Prostate gland (tissue), 2 donors: ENCODE measurements at places on chromosomes 1 and 21.

GRCh38 chr1:53567450-53567849, 108.3 kb downstream of the DMRTB1 start:
- no peaks in the 10 kb centered on the region for H3K4me1 ChIP-seq
- no peaks in the 10 kb centered on the region for H3K36me3 ChIP-seq
- no peak for DNase-seq
- no peak overlapping the region for H3K4me3 ChIP-seq
- H3K27ac ChIP-seq: no peak overlapping the region

GRCh38 chr1:4379451-4380175, 274.8 kb upstream of the AJAP1 start:
- H3K36me3 ChIP-seq: no peaks in the 10 kb centered on the region
- no peaks in the 10 kb centered on the region for H3K4me1 ChIP-seq
- H3K27me3 ChIP-seq: no peaks in the 10 kb centered on the region

- peak; percentile 39 for DNase-seq
- H3K4me1 ChIP-seq: no peaks in the 10 kb centered on the region
- H3K36me3 ChIP-seq: no peaks in the 10 kb centered on the region
- no peak overlapping the region for H3K4me3 ChIP-seq
- H3K27me3 ChIP-seq: peaks cover 6% of the 10 kb centered on the region
- H3K27ac ChIP-seq: no peak overlapping the region
Measured at GRCh38 chr1:203117611-203118575, 9.6 kb upstream of the ADORA1 start.

DNA sequence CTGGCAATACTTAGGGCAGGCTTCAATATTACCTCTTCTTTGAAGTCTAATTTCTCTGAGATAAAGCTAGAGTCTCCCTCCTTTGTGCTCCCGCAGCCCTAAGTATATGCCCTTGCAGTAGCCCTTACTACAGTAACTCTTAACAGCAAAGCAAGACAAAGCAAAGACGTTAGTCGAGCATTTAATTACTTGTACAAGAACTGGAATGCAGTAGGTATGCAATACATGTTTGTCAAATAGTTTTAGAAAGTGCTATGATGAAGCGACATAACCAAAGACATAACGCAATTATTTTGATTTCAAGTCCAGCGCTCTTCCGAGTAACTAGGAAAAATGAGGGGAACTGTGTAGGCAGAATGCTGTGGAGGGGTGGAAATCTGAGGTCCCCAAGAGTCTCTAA, 1.6 kb downstream of the P3H1 start:
- H3K4me1 ChIP-seq: peaks cover 9% of the 10 kb centered on the region
- H3K36me3 ChIP-seq: no peaks in the 10 kb centered on the region
- H3K27ac ChIP-seq: peak overlapping the region; percentile 73
- H3K4me3 ChIP-seq: peak overlapping the region; percentile 86
- no peak for DNase-seq

DNA sequence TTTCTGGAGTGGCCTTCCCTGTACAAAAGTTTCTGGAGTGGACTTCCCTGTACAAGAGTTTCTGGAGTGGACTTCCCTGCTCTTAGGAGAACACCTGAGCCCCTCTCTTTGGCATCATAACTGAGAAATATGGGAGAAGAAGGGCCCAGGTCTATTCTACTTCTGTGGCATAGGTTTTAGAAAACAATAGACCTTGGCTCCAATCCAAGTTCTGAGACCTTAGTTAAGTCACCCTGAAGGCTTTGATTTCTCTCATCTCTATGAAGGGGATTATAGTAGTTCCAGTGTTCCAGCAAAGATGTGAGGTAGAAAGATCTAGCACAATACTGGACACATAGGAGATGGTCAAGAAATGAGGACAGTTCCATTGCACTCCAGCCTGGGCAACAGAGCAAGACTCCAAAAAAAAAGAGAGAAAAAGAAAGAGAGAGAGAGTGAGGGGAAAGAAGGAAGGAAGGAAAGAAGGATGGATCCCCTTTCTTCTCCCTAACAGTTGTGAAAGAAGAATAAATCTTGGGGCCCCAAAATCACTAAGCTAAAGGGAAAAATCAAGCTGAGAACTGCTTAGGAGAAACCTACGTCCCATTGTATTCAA, 13.3 kb upstream of the EIF4G3 start:
- no peak for DNase-seq
- no peak overlapping the region for H3K4me3 ChIP-seq
- no peaks in the 10 kb centered on the region for H3K4me1 ChIP-seq
- H3K36me3 ChIP-seq: no peaks in the 10 kb centered on the region
- no peak overlapping the region for H3K27ac ChIP-seq

DNA sequence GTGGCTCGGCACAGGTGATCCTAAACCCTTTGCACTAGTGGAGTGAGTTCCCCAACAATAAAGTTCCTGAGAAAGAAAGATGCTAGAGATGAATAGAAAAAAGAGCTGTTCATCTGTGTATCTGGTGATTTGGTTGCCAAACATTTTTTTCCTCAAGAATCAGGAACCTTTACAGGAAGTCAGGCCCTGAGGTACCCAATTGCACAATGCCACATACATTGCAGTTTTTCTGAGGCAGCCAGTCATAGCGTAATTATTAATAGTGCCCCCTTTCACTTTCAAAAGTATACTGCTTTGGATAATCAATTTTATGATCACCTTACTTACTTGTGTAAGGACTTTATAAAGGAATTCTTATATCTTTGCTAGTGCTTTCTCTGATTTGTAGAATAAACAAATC, 346.3 kb upstream of the POU3F1 start:
- no peaks in the 10 kb centered on the region for H3K27me3 ChIP-seq
- H3K36me3 ChIP-seq: no peaks in the 10 kb centered on the region
- H3K4me3 ChIP-seq: no peak overlapping the region
- no peak for DNase-seq
- no peaks in the 10 kb centered on the region for H3K4me1 ChIP-seq

DNA sequence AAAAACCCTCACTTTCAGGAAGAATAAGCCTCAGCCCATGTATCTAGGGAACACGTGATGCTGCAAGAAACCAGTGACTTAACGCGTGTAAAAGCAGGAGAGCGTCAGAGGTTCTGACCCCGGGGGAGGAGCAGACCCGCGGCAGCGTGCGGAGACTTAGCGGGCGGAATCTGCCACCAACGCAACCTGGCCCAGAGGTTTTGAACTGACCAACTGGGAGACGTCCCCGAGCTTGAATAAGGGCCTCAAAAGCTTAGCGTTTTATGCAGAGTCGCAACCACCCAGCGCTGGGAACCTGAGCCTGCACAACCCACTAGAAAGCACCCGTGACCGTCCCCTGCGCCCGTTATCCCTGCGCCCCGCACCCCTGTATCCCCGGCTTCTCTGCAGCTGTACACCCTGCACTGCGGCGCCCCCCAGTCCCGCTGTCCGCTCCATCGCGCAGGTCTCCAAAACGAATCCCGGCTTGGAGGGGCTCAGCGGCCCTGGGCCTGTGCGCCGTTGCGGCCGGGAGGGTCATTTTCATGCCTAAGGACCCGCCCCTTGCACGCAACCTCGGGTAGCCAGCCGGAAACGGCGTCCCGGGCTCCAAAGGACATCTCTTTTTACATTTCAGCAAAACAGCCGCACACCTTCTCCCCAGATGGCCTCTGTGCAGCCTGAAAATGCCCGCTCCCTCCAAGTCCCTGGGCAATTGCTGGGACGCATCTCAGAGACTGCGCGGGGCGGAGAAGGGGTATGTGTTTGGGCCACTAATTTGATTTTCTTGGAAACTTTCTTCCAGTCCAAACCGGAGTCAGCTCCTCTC, 29.4 kb upstream of the TRIM17 start:
- no peak for DNase-seq
- H3K27ac ChIP-seq: no peak overlapping the region
- no peaks in the 10 kb centered on the region for H3K36me3 ChIP-seq
- H3K4me1 ChIP-seq: no peaks in the 10 kb centered on the region
- peaks cover 6% of the 10 kb centered on the region for H3K27me3 ChIP-seq

- H3K27ac ChIP-seq: no peak overlapping the region
- no peak overlapping the region for H3K4me3 ChIP-seq
- H3K4me1 ChIP-seq: no peaks in the 10 kb centered on the region
- no peak for DNase-seq
- no peaks in the 10 kb centered on the region for H3K36me3 ChIP-seq
- H3K27me3 ChIP-seq: no peaks in the 10 kb centered on the region
Measured at GRCh38 chr1:42998386-42998785, 39.7 kb upstream of the SLC2A1 start.

DNA sequence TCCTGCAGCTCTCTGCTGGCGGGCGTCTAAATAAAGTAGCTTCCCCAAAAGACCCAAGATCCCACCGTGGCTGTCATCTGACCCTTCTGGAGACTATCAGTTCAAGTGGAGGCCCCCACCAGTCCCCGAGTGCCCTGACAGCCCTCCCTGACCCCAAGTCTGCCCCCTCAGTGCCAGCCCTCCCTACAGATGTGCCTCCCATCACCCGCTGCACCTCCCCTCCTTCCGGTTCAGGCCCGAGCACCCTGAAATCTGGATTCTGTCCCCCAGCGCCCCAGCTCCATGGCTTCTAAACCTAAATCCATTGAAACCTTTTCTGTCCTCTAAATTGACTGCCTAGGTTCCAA, 595 bp downstream of the IL10RB start:
- no peaks in the 10 kb centered on the region for H3K36me3 ChIP-seq
- DNase-seq: no peak
- peak overlapping the region; percentile 87 for H3K27ac ChIP-seq
- no peaks in the 10 kb centered on the region for H3K27me3 ChIP-seq
- H3K4me1 ChIP-seq: no peaks in the 10 kb centered on the region

DNA sequence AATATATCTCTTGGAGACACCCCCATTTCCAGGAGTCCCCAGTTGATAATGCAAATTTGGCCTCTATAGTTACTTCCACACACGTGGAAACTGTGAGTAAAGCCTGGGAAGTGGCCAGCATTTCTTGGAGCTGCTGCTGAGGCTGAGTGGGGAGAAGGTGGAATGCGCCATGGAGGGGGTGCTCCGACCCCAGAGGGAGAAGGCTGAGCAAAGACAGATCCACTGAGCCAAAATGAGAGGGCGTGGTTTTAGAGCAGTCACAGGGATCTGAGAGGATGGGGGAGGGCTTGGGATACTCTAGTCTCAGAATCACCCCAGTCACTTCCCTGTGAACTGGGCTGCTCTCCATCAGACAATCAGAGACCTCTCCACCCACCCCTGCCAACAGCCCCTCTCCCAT, 38.7 kb downstream of the TRIM62 start:
- no peaks in the 10 kb centered on the region for H3K4me1 ChIP-seq
- H3K36me3 ChIP-seq: no peaks in the 10 kb centered on the region
- no peaks in the 10 kb centered on the region for H3K27me3 ChIP-seq
- DNase-seq: no peak

DNA sequence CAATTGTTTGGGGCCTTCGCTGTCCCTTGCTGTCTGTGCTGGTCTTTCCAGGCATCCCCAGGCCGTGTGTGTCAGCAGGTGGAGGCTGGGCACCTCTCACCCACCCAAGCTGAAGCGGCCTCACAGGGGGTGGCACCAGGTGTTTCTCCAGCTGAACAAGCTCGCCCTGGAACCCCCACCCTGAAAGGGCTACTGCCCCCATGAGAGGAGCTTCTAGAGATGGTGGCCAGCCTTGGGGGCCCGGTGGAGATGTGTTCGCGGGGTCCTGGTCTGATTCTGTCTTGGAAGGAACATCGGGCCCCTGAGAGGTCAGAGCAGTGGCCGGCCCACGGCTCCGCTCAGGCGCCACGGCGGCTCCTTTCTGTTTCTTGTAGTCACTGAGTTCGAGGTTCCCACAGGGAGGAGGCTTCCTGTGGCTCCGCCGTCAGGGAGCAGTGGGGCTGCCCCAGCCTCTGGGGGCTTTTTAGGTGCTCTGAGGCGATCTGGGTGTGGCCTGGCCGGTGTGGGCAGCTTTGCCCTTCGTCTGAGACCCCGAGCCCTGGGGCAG, 46.9 kb downstream of the SKI start:
- no peak overlapping the region for H3K4me3 ChIP-seq
- no peak for DNase-seq
- H3K27me3 ChIP-seq: no peaks in the 10 kb centered on the region
- H3K27ac ChIP-seq: peak overlapping the region; percentile 52
- peaks cover 38% of the 10 kb centered on the region for H3K4me1 ChIP-seq

DNA sequence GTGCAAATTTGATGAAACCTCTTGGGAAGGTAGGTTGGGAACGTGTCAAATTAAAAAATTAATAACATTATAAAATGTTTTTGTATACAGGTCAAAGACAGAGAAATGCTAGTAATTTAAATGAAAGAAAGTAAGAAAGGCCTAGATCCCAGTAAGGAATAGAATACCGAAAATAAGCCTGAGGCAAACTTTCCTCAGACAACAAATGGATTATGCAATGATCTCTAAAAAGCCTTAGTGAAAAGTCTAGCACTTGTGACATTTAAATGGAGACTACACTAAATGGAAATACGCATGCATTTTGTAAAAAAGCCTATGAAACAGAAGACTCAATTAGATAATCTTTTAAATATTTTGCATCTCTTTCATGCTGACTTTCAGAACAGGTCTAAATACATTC, 138.5 kb upstream of the ZNHIT6 start:
- no peaks in the 10 kb centered on the region for H3K4me1 ChIP-seq
- no peaks in the 10 kb centered on the region for H3K27me3 ChIP-seq
- no peak for DNase-seq
- H3K27ac ChIP-seq: no peak overlapping the region

DNA sequence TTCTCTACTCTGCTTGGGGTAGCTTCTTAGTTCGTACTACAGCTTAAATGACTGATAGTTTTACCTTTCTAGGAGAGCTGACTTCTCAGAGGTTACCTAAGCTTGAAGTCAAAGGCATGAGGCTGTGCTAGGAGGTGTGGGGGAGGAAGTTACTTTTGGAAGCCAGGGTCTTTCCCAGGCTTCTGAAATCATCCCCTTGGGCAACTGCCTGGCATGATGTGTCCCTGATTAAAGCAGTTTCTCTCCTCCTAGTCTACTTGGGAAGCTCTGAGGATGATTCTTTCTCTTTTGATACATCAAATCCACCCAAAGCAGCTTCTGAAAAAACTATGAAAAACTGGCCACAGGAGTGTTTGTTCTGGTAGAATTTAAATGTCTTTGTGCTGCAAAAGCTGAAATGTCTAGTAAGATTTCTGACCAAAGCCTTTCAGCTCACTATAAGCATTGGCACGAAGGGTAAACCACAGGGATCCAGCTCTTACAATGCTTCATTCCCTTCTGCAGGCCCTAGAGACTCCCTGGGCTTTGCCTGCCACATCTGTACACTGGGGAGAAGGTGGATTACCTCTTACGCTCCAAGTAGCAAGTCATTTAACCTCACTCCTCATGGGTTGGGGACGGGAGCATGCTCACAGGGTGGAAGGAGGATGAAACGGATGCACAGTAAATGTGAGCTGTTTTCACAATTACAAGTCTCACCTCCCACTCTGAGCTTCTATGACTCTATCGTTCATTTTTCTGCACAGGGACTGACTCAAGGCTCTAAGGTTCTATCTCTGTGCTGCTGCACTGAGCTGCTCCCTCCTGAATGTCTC, 59.6 kb downstream of the RUNX1 start:
- no peaks in the 10 kb centered on the region for H3K4me1 ChIP-seq
- no peak for DNase-seq
- H3K4me3 ChIP-seq: no peak overlapping the region

DNA sequence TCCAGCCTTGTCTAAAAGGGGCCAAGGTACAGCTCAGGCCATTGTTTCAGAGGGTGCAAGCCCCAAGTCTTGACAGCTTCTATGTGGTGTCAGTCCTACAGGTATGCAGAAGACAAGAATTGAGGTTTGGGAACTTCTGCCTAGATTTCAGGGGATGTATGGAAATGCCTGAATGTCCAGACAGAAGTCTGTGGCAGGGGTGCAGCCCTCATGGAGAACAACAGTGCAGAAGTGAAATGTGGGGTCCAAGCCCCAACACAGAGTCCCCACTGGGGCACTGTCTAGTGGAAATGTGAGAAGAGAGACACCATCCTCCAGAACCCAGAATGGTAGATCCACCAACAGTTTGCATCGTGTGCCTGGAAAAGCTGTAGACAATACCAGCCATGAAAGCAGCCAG, 400.3 kb upstream of the CAMK1G start:
- H3K4me1 ChIP-seq: no peaks in the 10 kb centered on the region
- H3K36me3 ChIP-seq: no peaks in the 10 kb centered on the region
- no peak overlapping the region for H3K27ac ChIP-seq
- H3K27me3 ChIP-seq: no peaks in the 10 kb centered on the region
